Renal cortical epithelial cell (primary cell): ENCODE measurements at places on chromosomes 5 and 9. TPM values are rescaled to one million over a fixed set of nuclear protein-coding genes. Genes with fewer than 3 reads are reported as not detected.

GRCh38 chr5:126852091-126852571 lies 75.2 kb downstream of the LMNB1 start:
- DNase-seq, result peak; percentile 48

- no peak for DNase-seq
Measured at GRCh38 chr9:19914044-19914443, 125.2 kb upstream of the SLC24A2 start.

The VCAN gene
- total RNA-seq, result 269 and 2,590 TPM in 2 replicates

DNA sequence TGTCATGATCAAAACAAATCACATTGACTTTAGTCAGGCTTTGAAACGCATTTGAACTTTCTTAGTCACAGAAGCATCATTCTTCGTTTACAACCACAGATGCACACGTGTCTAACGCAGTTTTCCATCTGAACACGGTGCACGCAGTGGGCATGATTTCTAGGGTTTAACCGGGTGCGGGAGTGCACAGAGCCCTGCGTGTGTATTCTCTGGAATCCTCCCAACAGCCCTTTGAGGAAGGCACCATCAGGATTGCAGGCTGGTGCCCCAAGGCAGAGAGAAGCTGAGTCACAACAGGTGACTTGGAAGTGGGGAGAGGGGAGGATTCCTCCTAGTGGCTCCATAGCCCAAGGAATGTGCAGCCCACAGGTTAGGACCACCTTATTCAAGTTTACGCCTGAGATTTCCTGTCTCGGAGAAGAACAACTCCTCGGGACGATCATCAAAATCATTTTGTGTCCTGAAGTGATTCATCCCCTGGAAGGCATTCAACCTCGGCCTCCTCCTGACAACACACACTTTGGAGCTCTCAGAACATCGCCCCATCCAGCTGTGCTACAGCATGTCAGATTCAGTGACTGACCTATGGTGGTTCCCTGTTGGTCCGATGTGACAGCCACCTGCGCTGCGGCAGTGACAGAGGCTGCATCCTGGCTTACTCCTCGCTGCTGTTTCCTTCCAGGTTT lies 13.1 kb downstream of the ROPN1L start:
- DNase-seq, result peak; percentile 62

- no peak for DNase-seq
Measured at GRCh38 chr5:32933692-32934091, 222.6 kb downstream of the NPR3 start.

The HSPB3 gene
- total RNA-seq, result not detected in 2 replicates

The TRIM7 gene
- 2.8 and 12.7 TPM in 2 replicates for total RNA-seq

The PCDHA8 gene
- 1.3 TPM in 1 of 2 replicates, not detected in the other for total RNA-seq

The ATG10 gene
- 18.6 and 18.9 TPM in 2 replicates for total RNA-seq

DNA sequence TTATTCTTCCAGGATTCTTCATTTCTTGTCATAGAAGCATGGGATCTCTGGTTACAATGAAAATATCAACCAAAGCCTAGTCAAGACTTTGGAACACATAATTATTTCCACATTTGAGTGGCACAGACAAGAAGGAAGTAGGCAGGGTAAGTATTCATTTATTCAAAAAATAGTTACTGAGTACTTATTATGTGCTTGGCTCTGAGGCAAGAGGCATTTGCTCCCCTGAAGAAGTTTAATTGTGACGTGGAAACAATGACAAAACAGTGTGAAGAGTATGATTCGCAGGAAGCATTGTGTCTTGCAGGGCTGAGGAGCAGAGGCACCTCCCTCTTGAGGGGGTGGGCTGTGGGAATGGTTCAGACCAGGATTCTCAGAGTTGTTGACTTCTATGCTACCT lies 45.0 kb upstream of the TNFSF15 start:
- DNase-seq, result peak; percentile 64

The CCNJL gene
- total RNA-seq, result 4.2 and 5.3 TPM in 2 replicates

GRCh38 chr9:118058227-118058626 lies 354.0 kb downstream of the TLR4 start:
- no peak for DNase-seq

- DNase-seq, result peak; percentile 54
Measured at GRCh38 chr9:112774006-112774996, 23.7 kb downstream of the SNX30 start.

DNA sequence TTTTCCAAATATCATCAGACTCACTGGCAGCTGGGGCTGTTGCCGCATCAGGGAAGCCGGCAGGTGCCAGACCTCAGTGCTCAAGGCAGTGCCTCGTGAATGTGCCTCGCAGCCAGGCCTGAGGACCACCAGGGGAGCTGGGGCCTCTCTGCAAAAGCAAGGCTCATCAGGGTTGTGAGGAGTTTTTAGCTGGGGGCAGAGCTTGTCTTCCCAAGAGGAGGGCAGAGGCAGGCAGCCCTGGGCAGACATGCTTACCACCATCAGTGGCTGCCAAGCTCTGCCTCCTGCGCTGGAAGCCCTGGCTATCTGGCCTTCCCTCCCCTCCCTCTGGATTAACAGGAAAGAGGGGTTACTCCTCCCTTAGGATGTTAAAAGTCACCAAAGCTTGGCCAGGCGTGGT lies 8.8 kb upstream of the TBC1D9B start:
- no peak for DNase-seq

DNA sequence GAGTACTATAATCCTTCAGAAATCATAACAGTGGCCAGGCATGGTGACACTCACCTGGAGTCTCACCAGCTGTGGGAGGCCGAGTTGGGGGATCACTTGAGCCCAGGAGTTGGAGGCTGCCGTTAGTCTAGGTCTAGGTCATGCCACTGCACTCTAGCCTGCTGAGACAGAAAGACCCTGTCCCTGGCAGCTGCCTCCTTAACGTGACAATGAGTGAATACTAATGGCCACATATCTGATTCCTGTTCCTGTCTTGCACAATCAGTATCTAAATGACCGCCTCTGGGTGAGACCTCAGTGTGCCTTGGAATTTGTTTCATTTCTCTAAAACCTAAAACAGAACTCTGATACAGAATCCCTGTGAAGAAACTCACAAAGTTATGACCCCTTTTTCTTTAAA lies 131.0 kb upstream of the DAB2 start:
- DNase-seq, result peak; percentile 31

The EPB41L4B gene
- 5.8 and 13.5 TPM in 2 replicates for total RNA-seq

DNA sequence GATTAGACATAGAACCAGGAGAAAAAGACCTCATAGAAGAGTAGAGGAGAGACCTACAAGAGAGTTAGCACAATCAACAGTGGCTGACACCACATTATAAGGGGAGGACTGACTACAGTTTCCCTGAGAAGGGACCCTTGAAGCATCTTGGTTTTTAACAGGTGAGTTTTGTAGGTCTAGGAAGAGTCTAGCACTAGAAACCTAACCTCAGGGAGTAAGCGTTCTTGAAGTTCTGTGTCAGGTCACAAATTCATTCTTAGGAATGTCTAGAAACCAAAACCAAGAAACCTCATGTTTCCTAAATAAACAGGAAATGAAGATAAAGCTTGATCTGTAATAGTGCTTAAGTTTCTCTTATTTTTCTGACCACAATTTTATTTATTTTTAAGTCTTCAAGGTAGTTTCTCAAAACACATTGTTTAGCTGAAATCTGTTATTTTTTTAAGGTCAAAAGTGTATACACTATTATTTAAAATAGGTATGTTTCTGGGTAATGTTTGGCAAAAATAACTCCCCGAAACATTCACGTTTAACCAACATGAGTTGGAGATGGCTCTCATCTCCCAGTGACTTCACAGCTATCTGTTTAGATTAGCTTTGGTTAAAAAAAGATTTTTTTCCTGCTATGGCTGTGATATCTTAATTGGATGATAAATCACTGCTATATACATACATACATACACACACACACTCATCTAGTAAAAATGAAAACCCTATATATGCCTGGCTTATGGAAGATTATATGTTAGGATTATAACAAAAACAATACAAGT lies 37.1 kb downstream of the MAP3K1 start:
- peak; percentile 74 for DNase-seq

DNA sequence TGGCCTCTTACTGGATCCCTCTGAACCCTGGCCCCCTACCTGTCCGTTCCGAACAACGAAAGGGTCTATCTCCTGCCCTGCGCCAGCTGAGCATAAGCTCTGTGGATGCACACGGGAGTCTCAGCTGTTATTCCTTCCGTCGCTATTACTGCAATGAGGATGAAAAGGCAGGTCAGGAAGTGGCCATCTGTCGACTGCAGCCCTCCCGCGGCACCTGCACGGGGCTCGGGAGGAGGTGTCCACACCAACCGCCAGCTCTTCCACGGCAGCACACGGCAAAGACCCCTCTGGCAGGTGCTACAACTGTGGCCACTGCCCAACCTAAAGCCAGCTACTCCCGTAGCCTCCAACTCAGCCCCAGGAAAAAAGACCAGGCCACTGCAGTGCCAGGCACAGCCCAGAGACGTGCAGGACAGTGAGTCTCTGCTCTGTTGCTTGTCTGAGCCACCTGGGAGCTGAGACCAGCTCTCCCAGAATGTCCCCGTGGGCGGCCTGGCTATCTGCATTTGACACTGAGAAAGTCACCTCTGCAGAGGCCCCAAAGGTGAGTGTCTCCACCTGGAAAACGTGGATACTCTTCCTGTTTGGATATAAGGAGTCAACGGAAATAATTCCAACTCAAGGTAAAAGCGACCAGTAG lies 19.1 kb downstream of the CAMSAP1 start:
- DNase-seq, result no peak

- DNase-seq, result peak; percentile 25
Measured at GRCh38 chr5:100430268-100431195, 104.6 kb upstream of the FAM174A start.

The NEURL1B gene
- 0.15 and 1.6 TPM in 2 replicates for total RNA-seq
